ENCODE measurements at places on chromosomes 1 and 21.

GRCh38 chr1:67737875-67738274, 52.9 kb downstream of the GADD45A start:
- peaks cover 9% of the 10 kb centered on the region for H3K36me3 ChIP-seq
- no peaks in the 10 kb centered on the region for H3K27me3 ChIP-seq

DNA sequence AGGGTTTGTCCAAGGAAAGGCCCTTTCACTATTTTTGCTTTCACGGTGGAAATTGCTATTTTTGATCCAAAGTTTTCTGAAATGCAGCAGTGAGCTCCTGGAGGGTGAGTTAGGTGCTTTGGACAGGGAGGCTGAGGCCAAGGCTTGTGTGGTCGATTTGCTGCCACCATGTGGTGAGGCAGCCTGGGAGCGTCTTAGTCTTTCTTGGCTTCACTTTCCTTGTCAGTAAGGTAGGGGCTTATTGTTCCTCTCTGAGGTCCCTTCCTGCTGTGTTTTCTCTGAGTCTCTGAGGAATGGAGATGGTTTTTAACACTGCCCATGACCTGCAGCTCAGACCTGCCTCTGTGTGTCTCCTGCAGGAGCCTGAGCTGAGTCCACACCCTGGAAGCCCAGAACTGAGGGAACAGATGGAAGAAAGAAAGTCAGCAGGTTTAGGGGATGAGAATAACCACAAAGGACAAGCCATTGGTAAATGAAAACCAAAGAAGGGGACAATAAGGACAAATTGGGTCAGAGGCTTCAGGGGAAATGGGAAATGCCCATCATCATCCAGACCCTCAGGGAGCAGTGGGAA, 20.1 kb upstream of the S100A10 start:
- H3K27ac ChIP-seq = no peak overlapping the region
- H3K4me3 ChIP-seq = no peak overlapping the region
- H3K36me3 ChIP-seq = no peaks in the 10 kb centered on the region
- peaks cover 13% of the 10 kb centered on the region for H3K4me1 ChIP-seq
- no peak for DNase-seq

DNA sequence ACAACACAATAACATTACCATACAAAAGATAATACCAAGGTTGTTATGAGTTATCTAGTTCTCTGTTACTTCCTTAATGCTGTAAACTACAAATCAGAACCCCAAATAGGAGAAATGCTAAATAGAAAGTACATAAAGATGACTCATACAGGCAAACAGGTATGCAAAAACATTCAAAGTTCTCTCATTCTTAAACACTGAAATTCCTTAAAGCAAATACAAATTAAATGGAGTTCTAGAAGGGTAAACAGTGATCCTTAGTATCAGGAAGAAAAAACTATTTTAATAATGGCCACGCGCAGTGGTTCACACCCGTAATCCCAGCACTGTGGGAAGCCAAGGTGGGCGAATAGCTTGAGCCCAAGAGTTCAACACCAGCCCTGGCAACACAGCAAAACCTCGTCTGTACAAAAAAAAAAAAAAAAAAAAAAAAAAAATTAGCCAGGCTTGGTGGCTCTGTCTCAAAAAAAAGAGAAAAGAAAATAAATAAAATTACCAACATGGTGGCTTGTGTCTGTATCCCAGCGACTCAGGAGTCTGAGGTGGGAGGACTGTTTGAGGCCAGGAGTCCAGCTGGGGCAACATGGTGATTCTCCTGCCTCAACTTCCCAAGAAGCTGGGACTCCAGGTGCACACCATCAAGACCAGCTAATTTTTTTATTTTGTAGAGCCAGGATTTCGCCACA, 17.5 kb downstream of the FBXO42 start:
- no peak for DNase-seq
- H3K27ac ChIP-seq = peak overlapping the region; percentile 8
- H3K4me3 ChIP-seq = no peak overlapping the region
- H3K36me3 ChIP-seq = no peaks in the 10 kb centered on the region
- H3K4me1 ChIP-seq = peaks cover 9% of the 10 kb centered on the region

- peaks cover 6% of the 10 kb centered on the region for H3K4me1 ChIP-seq
- H3K27ac ChIP-seq = no peak overlapping the region
- H3K27me3 ChIP-seq = no peaks in the 10 kb centered on the region
- no peak overlapping the region for H3K4me3 ChIP-seq
- no peaks in the 10 kb centered on the region for H3K36me3 ChIP-seq
Observed at GRCh38 chr1:91584878-91585277, 84.2 kb downstream of the CDC7 start.

DNA sequence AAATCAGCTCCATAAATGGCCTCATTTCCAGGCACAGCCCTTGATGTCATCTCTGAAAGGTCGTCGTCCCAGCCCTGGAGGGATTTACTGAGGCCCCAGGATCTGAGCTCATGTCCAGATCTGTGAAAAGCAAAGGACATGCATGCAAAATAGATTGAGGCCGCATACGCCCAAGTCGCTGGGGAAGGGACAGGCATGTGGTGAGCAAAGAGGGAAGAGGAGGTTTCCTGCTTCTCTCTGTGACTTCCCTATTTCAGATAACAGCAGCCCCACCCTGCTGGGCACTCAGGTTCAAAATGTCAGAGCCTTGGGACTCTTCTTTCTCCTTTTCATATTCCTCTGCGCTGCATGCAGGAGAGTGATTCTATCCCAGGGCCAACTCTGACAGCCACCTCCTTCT, 197.2 kb downstream of the ADSS2 start:
- H3K27ac ChIP-seq = no peak overlapping the region
- no peaks in the 10 kb centered on the region for H3K27me3 ChIP-seq
- no peaks in the 10 kb centered on the region for H3K36me3 ChIP-seq

GRCh38 chr1:204289280-204289679, 70.4 kb downstream of the PLEKHA6 start:
- H3K4me1 ChIP-seq = peaks cover 31% of the 10 kb centered on the region
- H3K36me3 ChIP-seq = no peaks in the 10 kb centered on the region
- no peak for DNase-seq
- no peak overlapping the region for H3K4me3 ChIP-seq
- H3K27ac ChIP-seq = no peak overlapping the region
- H3K27me3 ChIP-seq = no peaks in the 10 kb centered on the region

- no peaks in the 10 kb centered on the region for H3K36me3 ChIP-seq
- peak overlapping the region; percentile 94 for H3K27ac ChIP-seq
- no peak overlapping the region for H3K4me3 ChIP-seq
- H3K27me3 ChIP-seq = no peaks in the 10 kb centered on the region
- DNase-seq = peak; percentile 73
Observed at GRCh38 chr1:209657140-209657879, 5.1 kb upstream of the LAMB3 start.

DNA sequence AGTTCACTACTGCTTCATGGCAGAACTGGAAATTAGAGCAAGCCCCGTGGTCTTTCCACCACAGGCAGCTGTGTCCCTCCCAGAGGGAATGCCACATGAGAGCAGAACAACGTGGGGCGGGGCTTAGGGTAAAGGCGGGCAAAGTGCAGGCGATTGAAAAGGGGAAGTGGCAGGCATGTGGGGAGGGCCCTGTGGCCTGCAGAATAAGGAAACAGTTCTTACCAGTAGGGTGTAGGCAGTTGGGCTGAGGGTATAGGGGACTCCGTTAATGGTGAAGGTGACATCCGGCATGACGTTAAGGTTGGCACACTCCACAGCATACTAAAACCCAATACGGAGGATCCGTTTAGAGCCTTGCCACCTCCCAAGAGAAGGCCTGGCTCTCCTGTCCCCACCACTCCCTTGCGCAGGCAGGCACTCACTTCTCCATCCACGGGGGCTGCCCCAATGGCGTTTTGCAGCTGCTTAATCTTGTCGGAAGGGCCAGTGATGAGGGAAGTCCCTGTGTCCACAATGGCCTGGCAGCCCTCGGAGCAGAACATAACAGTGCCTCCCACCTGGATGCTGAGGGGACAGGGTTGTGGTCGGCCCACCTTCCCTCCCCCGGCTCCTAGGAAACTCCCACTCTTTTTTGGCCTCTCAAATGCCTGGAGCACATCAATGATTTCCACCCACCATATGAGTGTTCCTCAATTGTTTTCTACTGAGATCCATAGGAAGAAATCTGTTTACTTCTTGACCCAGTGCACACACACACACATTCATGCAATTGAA, 9.1 kb upstream of the RAB7B start:
- H3K4me3 ChIP-seq = no peak overlapping the region
- no peaks in the 10 kb centered on the region for H3K36me3 ChIP-seq
- no peaks in the 10 kb centered on the region for H3K4me1 ChIP-seq
- H3K27me3 ChIP-seq = no peaks in the 10 kb centered on the region
- no peak overlapping the region for H3K27ac ChIP-seq

DNA sequence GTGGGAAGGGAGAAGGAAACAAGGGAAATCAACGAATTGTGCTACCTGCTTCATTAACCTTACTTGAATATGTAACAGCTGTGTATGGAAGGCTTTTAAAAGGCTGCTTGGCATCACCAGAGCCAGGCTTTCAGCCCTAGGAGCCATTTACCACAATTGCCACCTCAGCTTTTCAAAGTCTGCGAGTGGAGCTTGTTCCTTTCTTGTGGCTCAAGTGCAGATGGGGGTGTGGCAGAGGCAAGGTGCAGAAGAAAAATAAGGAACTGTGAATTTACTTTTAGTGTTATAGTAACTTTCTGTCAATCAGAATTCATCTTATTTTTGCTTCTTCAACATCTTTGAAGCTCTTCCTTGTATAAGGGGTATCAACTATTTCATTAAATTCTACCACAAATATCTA, 17.6 kb downstream of the CLCA2 start:
- no peak overlapping the region for H3K4me3 ChIP-seq
- no peak overlapping the region for H3K27ac ChIP-seq
- no peaks in the 10 kb centered on the region for H3K36me3 ChIP-seq
- H3K4me1 ChIP-seq = no peaks in the 10 kb centered on the region

- no peak for DNase-seq
- H3K4me1 ChIP-seq = peaks cover 6% of the 10 kb centered on the region
- no peak overlapping the region for H3K4me3 ChIP-seq
- H3K27ac ChIP-seq = no peak overlapping the region
- H3K36me3 ChIP-seq = no peaks in the 10 kb centered on the region
- no peaks in the 10 kb centered on the region for H3K27me3 ChIP-seq
Observed at GRCh38 chr1:232915212-232915611, 35.2 kb upstream of the NTPCR start.

- no peaks in the 10 kb centered on the region for H3K27me3 ChIP-seq
- no peak for DNase-seq
- no peak overlapping the region for H3K27ac ChIP-seq
Observed at GRCh38 chr1:57887964-57888491, 464.2 kb upstream of the DAB1 start.

- H3K36me3 ChIP-seq = no peaks in the 10 kb centered on the region
- no peak overlapping the region for H3K4me3 ChIP-seq
- no peaks in the 10 kb centered on the region for H3K4me1 ChIP-seq
- no peaks in the 10 kb centered on the region for H3K27me3 ChIP-seq
- no peak overlapping the region for H3K27ac ChIP-seq
Observed at GRCh38 chr1:247908766-247909165, 11.3 kb upstream of the OR2T8 start.

GRCh38 chr1:219434285-219434922, 178.5 kb downstream of the ZC3H11B start:
- DNase-seq = no peak
- no peaks in the 10 kb centered on the region for H3K36me3 ChIP-seq
- no peaks in the 10 kb centered on the region for H3K4me1 ChIP-seq
- no peak overlapping the region for H3K4me3 ChIP-seq
- no peak overlapping the region for H3K27ac ChIP-seq
